ENCODE measurements at places on chromosomes 12 and 14.
A peak's percentile ranks its signal among the peaks of the same experiment; 100 is the strongest.

DNA sequence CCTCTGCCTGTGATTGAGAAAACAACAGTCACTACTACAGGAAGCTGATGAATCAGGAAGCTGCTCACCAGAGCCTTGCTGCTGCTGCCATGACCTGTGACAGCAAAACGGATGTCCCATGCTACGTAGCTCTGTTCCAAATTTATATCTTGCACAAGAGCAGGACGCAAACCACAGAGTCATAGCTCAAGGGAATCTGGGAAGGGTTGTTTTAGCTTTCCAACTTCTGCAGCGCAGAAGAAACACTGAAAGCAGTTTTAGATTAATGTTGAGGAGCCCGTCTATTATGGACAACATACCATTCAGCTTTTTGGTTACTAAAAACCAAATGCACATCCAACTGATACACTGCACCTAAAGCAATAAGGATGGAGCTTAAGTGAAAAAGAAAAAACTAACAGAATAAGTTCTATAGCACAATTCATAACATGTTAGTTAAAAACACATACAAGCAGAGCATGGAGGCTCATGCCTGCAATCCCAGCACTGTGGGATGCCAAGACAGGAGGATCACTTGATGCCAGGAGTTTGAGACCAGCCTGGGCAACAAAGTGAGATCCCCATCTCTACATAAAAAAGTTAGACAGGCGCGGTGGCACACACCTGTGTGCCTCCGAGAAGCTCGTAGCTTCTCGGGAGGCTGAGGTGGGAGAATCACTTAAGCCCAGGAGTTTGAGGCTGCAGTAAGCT is 1.7 kb upstream of the ANKRD33 start:
- peak; percentile 72 for DNase-seq

GRCh38 chr14:32077081-32078022 is at the start of gene ARHGAP5:
Gene ARHGAP5, plus strand, starts transcription at chr14:32077304. Its CDS starts 13,366 bp downstream, at chr14:32090670.
- DNase-seq = peak; percentile 33

DNA sequence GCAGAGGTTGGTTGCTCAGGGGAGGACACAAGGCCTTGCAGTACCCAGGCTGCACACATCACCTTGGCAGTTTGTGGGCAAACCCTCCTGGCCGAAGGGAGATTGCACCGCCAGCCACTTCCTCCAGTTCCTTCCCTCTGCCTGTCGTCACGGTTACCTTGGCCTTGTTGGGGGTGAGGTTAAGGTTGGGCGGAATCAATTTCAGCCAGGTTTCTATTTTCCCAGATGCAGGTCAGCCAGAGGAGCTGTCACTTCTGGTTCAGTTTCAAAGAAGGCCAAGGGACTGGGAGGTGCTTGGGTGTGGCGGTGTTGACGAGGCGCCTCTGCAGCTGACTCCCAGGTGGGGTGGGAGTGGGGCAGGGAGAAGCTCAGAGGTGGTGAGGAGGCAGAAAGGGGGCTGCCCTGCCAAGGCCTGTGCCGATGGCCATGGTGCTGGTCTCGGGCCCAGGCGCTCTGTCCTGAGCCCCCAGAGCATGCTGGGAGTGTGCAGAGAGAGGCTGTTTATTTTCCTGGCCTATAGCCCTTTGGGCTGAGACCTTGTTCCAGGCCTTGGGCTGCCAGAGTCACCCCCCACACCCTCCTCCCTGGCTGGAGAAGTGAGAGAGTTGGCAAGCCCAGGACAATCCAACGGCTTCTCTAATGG is 31.4 kb downstream of the JDP2 start:
- no peak for DNase-seq

- DNase-seq = no peak
These were observed 170.5 kb downstream of the TSPAN9 start for GRCh38 chr12:3247629-3248161.

DNA sequence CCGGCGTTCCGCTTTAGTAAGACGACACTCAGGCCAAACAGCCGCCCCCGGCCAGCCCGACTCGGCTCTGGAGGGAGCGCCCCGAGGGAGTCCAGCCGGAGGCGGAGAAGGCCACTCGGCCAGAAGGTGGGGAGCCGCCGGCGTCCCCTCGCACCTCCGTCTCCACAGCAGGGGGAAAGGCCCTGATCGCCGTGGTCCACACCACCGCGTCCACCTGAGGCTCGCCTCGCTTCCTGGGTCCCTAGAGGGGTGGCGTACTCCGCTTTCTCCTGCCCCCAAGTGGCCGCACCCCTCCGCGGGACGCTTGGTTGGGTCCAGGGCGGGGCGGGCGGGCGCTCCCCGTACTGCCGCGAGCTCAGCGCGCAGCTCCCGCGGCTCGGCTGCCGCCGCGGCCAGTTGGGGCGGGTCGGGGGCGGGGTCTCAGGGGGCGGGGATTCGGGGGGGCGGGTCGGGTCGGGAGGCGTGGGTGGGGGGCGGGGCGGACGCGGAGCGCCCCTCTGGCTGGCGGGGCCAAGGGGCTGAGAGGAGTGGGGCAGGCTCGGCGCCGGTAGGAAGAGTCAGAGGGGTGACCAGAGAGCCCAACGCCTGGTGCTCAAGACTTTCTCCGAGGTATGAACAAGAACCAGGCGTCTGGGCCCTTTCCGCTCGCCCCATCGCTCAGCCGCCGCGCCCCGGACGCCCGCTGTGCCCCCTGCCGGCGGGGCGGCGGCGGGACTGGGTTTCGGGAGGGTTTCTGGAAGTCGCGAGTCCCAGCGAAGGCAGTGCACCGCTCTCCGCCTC is at the start of gene FRMD6:
TSS of gene FRMD6 (plus strand) at position 523 of the 780 bp plus-strand sequence. CDS start 37,927 bp downstream, outside the sequence.
- peak; percentile 91 for DNase-seq

DNA sequence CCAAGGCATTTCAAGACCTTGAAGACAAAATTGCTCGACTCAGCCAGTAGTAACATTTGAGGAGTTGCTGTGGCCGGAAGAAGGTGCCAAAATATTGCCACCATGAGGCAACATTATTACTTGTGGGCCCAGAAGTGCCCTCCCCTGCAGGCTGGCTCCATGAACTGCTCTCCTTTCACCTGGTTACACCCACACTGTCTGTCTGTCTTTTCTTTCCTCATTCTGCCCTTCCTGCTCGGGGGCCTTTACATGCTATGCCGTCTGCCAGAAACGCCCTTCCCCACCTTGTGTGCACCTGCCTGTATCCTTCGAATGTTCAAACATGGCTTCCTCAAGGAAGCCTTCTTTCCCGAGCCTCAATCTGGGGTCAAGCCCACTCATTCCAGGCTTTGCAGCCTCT is 224.2 kb upstream of the DIO3 start:
- no peak for DNase-seq

GRCh38 chr12:90978117-90978770 is 23.3 kb upstream of the CCER1 start:
- DNase-seq = no peak

GRCh38 chr12:22356231-22356630 is 21.7 kb upstream of the ST8SIA1 start:
- no peak for DNase-seq

DNA sequence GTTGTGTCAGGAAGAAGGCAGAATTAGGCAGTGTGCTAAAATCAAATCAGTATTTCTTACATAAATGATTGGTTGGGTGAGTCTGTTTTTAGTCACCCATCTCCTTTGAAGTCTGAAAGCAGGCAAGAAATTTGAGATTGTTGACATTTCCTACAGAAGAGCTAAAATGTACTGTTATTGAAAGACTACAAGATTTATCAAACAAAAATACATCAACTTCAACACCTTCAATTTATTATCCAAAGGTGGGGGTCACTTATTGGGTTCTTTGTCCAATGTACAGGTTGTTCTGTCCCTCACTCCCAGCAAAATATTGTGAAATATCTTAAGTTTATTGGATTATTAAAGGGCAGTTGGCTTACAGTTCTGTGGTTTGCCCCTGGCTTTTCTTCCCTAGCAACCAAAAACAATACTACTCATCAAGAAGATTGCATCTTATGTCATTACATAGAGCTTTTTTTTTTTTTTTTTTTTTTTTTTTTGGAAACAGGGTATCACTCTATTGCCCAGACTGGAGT is 20.6 kb upstream of the PKP2 start:
- no peak for DNase-seq

- peak; percentile 91 for DNase-seq
These were observed at the start of the genes CPSF2 and NDUFB1 for GRCh38 chr14:92121670-92122350. Gene CPSF2, plus strand, starts transcription at chr14:92121969. Its CDS starts 9,016 bp downstream, at chr14:92130985. Gene NDUFB1, minus strand, starts transcription at chr14:92121706. Its CDS starts 4,069 bp downstream, at chr14:92117637.

DNA sequence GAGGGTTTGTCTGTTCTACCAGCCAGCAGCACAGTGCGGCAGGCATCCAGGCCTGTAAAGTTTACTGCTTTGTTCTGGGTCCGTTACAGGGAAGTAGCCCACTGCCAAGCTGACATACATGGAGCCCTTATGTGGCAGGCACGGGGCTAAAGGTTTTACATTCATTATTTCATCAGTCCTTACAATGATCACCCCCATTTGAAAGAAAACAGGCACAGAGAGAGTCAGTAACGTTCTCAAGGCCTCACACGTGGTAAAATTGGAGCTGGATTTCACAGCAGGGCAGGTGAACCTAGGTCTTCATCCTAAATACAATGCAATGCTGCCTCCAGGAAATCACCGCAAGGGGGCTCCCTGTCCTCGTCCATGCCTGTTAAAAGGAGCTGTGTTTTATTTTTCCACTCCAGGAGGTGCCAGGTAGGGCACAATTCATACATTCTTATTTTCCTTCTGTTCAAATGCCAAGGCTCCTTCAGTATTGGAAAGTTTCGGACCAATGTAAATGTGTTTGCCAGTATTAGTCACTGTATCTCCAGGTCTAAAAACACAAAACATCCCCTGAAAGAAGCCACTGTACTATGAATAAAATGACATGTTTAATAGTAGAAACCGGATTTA is 172.2 kb upstream of the GZMB start:
- DNase-seq = peak; percentile 35

- DNase-seq = no peak
These were observed 7.1 kb downstream of the CCDC177 start for GRCh38 chr14:69567563-69567962.

DNA sequence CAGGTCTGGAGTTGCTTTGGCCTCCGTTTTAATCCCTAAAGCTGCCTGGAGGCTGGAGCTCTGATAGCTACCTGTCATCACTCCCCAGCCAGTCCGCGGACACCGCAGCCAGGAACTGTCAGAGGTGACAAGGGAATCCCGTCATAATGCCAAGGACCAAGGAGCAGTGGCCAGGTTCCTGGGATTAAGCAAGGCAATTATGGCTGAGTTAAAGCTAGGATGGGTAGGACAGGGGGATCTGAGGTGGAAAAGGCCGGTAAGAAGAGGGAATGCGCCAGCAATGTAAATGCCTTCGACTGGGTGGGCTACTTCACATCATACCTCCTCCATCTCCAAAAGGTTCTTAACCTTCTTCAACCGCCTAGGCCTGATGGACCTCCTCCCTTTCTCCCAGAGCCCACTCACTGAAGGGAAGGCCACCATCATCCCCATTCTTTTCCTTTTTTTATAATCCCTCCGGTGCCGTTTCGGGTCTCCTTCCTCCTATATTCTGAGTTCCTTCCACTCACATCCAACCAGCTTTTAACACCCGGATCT is 1.9 kb downstream of the PPP1R3E start:
- DNase-seq = no peak

GRCh38 chr14:103304706-103305105 is 29.3 kb upstream of the EIF5 start:
- DNase-seq = no peak

DNA sequence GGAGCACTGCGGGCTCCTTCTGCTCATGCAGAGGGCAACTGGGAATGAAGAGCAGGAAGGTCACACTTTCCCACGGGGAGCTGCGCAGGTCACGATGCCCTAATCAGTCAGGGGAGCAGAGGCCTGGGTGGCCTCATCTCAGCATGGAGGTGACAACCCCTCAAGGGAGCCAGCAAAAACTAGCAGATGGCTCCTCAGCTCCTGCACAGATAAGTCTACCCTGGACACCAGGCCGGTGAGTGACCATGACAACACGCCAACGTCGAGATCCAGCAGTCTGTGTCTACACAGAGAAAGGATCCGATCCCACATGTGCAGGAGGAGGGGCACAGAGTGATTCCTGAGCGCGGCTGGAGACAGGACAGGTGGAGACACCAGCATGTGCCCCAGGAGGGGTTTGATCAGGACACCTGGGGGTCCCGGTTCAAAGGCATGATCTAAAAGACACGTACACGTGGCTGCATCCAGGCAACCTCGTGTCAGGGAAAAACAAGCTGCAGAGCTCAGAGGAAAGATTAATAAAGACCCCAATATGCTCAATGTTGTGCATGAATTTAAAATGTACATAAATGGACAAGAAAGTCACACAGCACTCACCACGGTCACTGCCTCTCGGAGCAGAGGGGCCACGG is 153.7 kb upstream of the SFSWAP start:
- no peak for DNase-seq

GRCh38 chr12:130664252-130664651 is 51.8 kb downstream of the RIMBP2 start:
- DNase-seq = no peak

DNA sequence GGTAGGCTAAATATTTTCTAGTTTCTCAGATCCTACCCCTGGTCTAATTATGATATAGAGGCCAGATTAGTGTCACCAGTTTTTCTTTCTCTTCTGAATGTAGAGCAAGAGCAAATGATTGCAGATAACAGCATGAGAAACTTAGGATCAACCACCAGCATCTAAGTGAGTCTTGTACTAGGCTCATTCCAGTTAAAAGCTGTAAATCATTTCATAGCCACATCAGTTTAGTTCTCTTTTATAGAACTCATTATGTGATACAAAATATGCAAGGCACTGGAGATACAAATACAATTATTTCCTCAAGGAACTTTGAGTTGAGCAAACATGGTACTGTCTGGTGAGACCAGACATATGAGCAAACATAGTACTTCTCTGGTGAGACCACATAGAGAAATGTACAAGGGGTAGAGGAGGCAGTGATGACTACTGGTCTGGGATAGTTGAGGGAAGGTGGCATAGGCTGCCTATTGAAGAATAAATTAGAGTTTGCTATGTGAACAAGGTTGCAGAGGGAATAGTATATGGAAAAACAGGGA is 59.5 kb downstream of the CRADD start:
- no peak for DNase-seq

- no peak for DNase-seq
These were observed 116.3 kb downstream of the TMX1 start for GRCh38 chr14:51356381-51356780.

GRCh38 chr12:60176891-60177290 is 581.1 kb downstream of the SLC16A7 start:
- no peak for DNase-seq

DNA sequence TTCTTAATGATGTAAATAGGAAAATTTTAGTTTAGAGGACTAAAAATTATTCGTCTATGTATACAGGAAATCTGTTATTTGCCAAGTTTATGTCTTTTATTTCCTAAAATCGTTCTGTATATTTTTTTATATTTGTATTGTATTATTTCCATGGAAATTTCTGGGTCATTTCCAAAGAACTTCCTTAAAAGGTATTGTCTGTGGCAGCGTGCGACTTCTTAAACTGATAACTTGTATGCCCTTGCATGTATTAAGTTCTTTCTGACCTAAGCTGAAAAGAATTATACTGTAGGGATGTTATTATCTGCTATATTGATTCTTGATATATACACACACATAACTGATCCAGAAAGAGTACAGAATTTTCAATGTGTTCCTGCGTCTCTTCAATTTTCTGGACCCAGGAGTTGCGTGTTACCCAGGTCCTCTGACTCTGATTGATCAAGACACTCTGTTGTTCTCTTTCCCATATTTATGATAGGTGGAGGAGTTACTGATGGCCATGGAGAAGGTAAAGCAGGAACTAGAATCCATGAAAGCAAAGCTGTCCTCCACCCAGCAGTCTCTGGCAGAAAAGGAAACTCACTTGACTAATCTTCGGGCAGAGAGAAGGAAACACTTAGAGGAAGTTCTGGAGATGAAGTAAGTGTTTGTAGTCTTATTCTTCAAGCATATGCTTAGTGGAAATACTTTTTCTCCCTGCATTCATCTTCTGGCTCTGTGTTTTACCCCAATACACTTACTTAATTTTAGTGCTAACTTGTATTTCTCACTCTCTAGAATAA is 298.5 kb downstream of the ERC1 start:
- DNase-seq = no peak

GRCh38 chr12:110937104-110937641 is 16.8 kb upstream of the MYL2 start:
- DNase-seq = peak; percentile 71

- DNase-seq = no peak
These were observed 53.1 kb downstream of the TSPAN9 start for GRCh38 chr12:3130057-3130830.
